H1 (cell line): ENCODE measurements at places on chromosomes 13 and 19. TPM values are rescaled to one million over a fixed set of nuclear protein-coding genes. Genes with fewer than 3 reads are reported as not detected.

The ANKRD27 gene
- 55.7 and 57.4 TPM in 2 replicates for total RNA-seq

The NKG7 gene
- not detected in 2 replicates for total RNA-seq

GRCh38 chr19:6608940-6609339, 18.0 kb upstream of the CD70 start:
- no peak for DNase-seq

DNA sequence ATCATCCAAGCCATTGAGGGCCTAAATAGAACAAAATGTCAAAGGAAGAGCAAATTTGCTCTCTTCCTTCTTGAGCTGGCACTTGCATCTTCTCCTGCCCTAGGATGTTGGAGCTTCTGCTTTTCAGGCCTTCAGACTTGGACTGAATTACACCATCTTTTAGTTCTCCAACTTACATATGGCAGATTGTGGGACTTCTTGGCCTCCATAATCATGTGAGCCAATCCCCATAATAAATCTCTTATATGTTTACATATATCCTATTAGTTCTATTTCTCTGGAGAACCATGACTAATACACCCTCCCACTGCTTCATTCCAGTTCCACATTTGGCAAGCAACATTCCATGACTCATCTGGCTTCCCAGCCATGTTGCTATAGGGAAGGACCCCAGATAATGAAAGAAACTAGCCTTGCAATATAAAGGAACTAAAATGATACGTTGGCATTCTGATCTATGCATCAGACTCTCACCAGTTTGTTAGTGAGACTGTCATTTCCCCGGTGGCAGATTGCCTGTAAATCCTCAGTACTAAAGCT, 11.0 kb upstream of the ACOD1 start:
- no peak for DNase-seq

DNA sequence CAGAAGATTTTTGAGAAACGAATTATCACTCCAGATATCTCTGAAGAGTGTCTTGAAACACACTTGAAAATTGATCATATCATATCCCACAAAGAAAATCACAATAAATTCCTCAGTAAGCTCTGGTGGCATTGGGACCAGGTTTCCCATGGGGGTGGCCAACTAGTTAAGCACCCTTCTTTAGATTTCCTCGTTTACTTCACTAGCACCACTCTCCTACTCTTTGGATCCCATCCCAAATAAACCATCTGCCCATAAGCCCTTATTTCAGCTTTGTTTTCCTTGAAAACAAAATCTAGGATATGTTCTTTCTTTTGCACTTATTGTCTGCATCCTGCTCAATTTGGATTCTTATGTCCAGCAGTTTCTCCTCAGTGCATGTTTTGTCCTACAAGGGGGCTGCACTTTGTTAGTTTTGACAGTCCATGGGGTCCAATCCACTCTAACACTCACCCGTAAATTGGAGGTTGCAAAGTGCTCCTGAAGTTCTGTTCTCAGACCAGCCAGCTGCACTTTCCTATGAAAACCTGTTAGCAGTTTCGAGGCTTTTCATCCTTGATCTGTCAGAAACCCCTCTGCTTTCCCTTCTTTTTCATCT, 40.3 kb upstream of the FAM124A start:
- DNase-seq, result no peak
